ENCODE measurements at places on chromosomes 7 and 10.

DNA sequence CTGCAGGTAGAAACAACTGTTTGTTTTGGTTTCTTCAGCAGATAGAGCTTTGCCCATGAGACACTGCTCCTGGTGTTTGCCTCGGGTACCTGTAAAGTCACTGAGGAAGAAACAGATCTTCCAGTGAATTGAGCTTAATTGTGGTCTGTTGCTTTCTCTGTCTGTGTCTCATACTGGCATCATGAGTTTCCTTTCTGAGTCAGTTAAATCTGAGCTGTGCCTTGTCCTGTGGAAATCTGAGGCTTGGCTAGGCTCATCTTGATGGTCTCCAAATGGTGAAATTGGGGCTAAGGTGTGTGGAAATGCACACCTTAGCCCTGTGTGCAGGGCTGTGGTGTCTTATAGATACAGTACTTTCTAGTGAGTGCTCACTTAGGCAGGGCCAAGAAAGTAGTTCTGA is 67.4 kb downstream of the GBF1 start:
- DNase-seq: no peak

DNA sequence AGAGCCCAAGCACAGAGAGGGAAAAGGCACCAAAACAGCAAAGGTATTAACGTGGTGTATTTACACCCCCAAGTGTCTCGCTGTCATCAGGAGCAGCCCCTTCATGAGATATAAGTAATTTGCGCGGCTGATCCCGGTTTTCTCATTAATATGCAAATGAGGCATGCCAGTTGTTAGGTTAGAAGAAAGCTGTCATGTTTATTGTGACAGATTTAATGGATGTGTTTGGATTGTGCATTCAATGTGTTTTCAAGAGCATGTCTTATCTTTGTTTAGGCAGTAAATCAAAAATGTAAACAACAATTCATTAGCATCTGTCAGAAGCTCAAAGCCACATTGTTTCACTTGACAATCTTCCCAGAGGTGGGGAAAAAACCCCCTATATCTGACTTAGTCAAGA is 56.5 kb upstream of the CTBP2 start:
- DNase-seq: no peak

GRCh38 chr10:5809527-5810154 is 3.6 kb downstream of the GDI2 start:
- no peak for DNase-seq

DNA sequence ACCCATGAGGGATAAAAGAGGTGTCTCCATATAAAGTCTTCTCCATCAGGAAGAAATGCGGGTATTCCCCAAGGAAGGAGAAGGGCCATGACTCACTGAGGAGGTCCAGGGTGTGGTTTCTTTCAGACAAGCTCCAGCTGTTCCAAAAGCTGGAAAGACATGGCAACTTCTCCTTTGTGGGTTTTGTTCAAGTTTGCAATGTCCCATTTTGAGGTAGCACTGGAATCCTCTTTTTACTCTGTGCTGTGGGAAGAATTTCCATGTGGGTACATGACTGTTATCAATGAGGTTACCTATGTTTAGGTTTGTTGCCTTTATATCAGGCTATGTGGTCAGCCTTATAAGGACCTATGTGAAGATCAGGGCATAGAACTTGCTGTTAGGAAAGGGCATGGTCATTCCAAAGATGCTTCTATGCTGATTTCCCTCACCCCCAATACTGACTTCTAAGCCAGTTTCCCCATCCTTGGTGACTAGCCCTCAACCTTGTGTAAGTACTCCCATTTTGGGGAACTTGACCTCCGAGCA is 697.5 kb downstream of the INHBA start:
- DNase-seq: peak; percentile 90

DNA sequence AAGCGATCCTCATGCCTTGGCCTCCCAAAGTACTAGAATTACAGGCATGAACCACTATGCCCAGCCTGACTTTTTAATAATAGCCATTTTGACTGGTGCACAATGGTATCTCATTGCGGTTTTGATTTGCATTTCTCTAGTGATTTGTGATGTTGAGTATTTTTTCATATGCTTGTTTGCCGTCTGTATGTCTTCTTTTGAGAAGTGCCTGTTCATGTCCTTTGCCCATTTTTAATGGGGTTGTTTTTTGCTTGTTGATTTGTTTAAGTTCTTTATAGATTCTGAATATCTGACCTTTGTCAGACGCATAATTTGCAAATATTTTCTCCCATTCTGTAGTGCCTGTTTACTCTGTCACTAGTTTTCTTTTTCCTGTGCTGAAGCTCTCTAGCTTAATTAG is 219.2 kb upstream of the CTBP2 start:
- no peak for DNase-seq

GRCh38 chr10:130236711-130237110 is 100.5 kb downstream of the GLRX3 start:
- DNase-seq: no peak

DNA sequence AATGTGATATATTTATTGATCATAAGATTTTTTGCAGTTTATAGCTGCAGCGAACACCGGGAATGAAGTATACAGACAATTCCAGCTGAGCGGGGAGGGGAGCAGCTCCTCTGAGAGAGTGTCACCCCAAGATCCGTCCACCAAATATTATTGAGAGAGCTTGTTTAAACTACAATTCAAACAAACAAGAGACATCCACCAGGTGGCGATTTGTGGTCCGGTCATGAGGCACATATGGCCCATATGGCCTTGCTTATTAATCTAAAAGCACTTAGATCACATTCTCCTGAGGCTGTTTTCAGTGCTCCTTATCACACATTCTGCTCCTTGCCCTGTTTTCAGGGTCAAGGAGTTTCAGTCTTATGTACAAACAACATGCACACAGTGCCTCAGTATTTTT is 83.1 kb downstream of the THSD7A start:
- DNase-seq: no peak

- no peak for DNase-seq
These were observed 1.1 kb downstream of the NDST2 start for GRCh38 chr10:73810358-73810734.

GRCh38 chr7:112144284-112145059 is 61.7 kb downstream of the DOCK4 start:
- peak; percentile 21 for DNase-seq

GRCh38 chr7:37450035-37450434 is 1.4 kb upstream of the ELMO1 start:
- DNase-seq: no peak

DNA sequence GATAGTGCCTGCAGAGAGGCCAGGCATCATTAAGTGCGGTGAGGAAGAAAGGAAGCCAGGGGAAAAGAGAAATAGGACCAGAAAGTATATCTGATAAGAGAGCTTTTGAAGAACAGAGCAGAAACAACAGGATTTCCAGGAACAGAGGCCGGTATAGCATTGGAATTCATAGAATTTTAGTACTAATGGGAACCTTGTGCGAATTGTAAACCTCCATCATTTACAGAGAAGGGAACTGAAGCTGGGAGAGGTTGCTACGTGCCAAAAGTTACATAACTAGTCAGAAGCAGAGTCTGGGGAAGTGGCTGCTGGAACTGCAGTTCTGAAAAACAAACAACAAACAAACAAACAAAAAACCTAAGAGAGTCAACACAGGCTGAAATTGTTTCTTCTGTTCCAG is 5.4 kb upstream of the ZMYND11 start:
- DNase-seq: peak; percentile 27

GRCh38 chr7:137535579-137535978 is 192.0 kb upstream of the PTN start:
- no peak for DNase-seq

DNA sequence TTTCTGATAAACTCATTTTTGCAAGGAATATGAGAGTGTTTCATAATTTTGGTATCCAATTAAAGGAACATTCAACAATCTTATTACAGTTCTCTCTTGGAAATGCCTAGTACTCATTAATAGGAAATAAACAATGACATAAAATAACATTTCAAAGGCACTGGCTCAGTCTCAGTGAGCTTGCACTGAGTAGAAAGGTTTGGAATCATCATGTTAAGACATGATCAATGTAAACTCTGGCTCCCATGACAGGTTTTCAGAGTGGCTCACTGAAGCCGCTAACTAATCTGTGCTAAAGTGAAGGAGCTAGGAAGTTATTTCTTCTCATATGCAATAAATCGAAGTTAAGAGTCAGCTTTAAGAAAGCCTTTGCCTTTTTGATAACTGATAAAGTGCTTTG is 203.3 kb upstream of the HGF start:
- no peak for DNase-seq

DNA sequence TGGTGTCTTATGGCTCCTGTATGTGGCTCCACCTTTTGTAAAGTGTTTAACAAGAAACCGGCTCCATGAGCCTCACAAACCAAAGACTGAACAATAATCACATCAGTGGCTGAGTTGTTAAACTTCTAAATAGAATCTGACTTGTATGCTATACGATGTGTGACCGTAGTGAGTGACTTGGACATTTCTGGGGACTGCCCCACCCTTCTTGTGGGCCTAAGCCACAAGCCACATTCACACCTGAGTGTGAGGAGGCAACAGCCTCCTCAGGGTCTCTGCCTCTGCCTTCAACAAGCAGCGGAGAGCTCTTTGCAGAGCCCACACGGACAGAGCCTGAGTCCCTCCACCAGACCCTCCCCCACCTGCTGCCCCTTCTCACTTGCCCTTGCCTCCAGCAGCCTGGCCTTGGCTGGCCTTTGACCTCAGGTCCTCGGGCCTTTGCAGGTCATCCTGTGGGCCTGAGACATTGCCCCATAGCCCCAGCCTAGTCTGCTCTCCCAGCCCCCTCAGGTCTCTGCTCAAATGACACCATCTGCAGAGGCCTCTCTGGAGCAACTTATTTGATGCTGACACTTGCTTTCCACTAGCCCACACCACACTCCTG is 156.8 kb upstream of the TNS3 start:
- DNase-seq: no peak

GRCh38 chr10:114605155-114605797 is 52.8 kb downstream of the ABLIM1 start:
- DNase-seq: no peak

DNA sequence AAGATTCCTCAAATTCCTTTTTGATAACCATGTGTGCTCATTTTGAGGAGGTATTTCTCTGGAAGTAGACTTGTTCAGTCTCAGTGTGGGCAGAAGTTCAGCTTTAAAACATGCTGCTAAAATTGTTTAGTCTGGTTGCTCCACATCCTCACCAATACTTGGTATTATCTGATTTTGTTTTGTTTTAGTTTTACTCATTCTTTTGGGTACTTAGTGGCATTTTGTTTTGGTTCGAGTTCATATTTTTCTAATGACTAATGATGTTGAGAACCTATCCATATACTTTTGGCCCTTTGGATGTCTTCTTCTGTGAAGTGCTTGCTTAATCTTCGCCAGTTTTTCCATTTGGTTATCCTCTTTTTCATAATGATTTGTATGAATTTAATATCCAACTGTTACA is 694.2 kb upstream of the FZD8 start:
- DNase-seq: peak; percentile 50

GRCh38 chr10:72318418-72319262 is 36.1 kb downstream of the DNAJB12 start:
- no peak for DNase-seq

DNA sequence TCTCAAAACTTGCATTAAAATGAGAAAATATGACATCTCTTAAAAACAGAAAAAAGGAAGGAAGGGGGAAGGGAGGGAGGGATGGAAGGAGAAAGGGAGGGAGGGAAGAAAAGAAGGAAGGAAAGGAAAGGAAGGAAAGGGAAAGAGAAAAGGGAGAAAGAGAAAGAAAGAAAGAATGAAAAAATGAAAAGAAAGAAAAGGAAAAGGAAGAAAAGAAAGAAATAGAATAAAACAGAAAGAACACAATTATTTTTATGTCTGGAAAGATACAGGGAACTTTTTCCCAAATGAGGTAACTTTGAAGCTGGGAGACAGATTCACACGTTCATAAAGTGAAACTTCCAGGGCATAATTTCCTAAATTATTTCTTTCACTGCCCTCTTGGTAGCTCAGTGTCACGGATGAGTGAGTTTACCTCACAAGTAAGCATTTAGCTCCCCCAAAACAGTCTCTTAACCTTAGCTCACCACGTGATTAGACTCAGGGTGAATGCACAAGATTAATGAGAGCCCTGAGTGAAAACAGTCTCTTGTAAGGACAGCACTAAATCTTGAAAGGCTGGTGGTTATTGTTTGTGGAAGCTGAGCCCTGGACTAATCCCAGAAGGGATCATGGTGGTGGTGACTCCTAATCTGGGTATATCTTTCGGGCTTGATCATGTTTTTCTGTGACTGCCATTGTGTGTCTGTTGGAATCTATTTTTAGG is 74.1 kb upstream of the HDAC9 start:
- peak; percentile 44 for DNase-seq

DNA sequence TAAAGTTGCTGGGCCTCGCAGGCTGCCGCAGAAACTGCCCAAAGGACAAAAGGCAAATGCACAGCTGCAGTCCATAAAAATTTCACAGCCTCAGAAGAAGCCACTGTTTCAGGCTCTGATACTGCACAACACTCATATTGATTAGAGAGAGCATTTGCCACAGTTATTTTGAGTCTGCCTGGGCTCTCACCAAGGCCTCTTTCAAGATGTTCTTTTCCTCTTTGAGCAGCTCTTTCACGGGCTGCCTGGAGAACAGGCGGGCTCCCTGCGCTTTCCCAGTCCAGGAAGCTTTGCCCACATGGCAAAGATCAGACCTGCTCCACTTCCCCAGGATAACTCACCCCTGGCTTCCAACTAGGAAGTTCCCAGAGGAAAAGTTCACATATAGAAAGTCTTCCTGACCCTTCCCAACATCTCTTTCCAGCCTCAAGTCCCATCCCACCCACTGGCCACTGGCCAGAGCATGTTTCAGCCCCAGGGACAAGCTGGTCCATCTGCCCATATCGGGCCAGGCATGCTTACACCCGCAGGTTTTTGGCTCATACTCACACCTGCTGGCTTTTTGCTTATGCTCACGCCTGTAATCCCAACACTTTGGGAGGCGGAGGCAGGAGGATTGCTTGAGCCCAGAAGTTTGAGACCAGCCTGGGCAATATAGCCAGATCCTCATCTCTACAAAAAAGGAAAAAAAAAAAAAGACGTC is 3.3 kb downstream of the SLIT1 start:
- no peak for DNase-seq

DNA sequence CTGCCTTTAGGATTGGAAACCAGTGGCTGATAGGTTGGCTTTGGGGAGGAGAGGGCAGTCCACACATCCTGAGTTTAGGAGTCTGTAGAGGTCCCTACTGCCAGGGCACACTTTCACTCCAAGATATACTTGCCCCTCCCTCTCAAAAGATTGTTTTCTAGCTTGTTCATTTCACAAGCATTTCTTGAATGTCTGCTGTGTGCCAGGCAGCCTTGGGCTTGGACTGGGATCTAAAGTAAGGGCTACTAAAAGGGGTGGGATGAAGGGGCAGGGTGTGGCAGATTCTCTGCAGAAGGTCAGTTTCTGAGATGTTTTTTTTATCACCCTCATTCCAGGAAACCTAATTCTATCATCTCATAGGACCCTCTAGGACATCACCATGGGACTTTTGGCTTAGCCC is 272.4 kb downstream of the SKAP2 start:
- DNase-seq: no peak
